ENCODE measurements at places on chromosomes 12 and 14.
A peak's percentile ranks its signal among the peaks of the same experiment; 100 is the strongest.

DNA sequence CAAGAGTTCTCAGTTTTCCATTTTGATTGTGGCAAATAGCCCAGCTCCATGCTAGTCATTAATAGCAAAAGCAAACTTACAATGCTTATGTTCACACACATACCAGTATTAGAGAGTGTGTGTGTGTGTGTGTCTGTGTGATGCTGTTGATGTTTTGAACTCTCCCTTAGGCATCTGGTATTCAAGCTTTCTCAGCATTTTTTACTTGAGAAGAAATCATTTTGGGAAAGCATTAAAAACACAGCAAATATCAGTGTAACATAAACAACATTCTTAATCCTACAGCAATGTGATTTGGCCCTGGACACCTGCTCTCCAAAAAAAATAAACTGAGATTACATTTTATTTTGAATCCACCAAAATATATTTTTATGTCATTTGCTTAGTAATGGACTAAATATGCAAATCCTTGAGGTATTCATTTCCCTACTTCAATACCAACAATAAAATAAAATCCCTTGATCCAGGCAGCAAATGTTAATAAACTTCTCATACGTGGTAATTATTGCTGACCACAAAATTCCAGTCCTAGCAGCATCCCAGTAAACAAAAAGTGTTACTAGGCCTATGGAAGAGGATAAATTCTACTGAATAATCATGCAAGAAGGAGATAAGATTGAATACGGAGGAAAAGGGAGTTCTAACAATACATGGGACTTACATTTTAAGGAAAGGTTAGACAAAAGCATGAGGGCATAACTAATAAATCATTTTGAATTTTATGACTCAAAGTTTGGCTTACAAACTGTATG lies 249.5 kb upstream of the CLEC14A start:
- DNase-seq = no peak

DNA sequence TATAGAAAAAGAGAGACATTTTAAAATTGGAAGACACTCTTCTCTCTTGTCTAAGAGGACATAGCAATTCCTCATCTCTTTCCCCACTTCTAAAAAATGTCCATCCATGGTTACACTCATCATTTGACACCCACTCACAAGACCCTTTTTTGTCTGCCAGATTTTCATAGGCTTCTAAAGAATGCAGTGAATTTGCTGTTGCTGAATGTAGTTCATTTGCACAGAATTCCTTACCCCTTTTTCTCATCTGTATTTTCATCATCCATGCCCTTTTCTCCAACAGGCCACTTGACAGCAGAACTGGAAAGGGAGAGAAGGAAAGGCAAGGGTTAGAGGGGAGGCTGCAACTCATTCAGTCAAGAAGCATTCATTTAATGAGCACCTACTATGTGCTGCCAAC lies 128.0 kb downstream of the NUAK1 start:
- DNase-seq = no peak

GRCh38 chr12:117361347-117361751 lies at the start of gene NOS1:
Gene NOS1, minus strand, starts transcription at chr12:117361626. Its CDS starts 30,557 bp downstream, at chr12:117331069.
- DNase-seq = no peak

DNA sequence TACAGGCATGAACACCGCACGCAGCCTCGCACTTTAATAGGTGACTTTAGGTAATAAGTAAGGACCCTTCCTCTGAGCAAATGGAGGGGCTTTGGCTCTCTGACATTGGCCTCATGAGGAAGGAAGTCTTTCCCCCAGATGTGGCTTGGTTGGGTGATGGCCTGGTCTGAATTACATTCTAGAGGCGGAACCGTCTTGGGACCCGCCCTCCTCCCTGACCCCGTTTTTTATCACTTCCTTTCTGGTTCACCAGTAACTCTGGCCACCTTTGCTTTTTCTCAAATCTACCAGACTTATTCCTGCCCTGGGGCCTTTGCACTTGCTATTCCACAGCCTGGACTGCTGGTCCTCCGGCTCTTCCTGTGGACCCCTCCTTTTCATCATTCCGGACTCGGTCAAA lies 13.4 kb downstream of the ALDH2 start:
- no peak for DNase-seq

DNA sequence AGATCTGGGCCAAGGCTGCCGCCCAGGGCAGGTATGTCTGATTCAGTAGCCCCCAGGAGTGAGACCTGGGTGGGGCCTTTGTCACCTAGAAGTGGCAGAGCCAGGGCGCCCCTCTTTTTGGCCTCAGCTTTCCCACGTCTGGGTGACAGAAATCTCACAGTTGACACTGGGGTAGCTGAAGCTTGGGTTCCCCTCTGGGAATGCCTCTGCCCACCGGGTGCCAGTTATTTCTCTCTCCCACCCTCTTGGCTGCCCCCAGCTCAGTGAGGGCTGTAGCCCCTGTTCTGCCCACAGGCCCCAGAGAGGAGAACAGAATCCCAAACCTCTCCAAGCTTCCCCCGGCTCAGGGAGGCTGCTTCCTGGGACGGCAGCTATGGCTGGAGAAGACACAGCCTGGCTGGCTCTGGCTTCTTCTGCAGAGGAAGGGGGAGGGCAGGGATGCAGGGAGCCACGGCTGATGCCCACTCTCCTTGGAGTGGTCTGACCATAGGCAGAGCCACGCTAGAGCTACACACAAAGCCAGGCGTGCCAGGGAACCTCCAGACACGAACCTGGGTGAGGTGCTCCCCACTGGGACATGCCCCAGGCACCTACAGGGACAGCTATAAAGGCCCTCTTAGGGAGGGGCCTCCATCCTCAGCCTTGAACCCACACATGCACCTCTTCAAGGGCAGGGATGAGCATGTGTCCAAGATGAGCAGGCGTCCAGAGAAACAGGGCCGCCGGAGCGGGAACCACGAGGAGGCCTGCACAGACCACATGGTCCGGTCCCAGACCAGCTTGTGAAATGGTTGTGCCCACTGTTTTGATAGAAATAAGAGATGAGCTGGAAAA lies 51.7 kb downstream of the BEGAIN start:
- no peak for DNase-seq

- DNase-seq = no peak
Observed at GRCh38 chr14:99349721-99350495, 77.9 kb upstream of the BCL11B start.

DNA sequence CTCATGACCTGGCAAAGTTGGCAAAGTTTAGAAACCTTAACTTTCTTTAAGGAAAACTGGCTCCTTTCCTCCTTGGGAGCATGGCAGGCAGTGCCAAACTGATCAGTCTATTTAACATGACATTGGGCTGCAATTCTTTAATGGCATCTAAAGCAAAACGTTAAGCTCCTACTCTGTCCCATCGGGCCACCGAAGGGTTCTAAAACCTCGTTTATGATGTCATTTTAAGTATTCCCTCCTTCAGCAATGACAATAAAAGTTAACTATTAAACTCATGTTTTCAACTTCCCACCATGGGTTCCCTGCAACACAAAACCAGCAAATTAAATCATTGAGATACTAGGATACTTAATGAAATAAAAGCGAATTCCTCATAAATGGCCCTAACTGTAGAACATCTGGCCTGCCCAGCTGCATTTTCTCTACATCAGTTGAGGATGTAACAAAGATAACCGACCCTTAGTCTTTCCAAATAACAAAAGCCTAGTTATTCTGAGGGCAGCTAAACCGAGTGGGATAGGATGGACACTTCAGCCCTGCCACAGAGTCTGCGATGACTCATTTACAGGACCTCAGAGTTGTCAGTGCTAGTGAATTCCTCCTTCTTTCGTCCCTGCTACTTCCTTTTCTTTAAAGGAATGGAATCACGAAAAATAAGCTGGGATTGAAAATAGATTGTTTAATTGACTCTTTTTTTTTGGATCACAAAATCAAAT lies 34.5 kb upstream of the RIC8B start:
- DNase-seq = no peak

DNA sequence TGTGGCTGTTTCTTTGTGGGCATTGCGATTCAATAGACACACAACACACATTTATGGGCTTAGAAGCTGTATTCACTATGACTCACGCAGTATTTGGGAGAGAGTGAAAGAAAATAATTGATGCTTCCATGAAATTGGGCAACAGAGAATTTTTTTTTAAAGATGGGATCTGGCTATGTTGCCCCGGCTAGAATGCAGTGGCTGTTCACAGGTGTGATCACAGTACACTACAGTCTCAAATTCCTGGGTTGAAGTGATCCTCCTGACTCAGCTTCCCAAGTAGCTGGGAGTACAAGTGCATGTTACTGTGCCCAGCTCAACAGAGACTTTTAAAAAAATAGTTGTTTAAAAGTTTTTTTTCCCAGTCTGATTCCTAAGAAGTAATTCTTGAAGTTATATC lies 146.3 kb downstream of the APAF1 start:
- DNase-seq = no peak

DNA sequence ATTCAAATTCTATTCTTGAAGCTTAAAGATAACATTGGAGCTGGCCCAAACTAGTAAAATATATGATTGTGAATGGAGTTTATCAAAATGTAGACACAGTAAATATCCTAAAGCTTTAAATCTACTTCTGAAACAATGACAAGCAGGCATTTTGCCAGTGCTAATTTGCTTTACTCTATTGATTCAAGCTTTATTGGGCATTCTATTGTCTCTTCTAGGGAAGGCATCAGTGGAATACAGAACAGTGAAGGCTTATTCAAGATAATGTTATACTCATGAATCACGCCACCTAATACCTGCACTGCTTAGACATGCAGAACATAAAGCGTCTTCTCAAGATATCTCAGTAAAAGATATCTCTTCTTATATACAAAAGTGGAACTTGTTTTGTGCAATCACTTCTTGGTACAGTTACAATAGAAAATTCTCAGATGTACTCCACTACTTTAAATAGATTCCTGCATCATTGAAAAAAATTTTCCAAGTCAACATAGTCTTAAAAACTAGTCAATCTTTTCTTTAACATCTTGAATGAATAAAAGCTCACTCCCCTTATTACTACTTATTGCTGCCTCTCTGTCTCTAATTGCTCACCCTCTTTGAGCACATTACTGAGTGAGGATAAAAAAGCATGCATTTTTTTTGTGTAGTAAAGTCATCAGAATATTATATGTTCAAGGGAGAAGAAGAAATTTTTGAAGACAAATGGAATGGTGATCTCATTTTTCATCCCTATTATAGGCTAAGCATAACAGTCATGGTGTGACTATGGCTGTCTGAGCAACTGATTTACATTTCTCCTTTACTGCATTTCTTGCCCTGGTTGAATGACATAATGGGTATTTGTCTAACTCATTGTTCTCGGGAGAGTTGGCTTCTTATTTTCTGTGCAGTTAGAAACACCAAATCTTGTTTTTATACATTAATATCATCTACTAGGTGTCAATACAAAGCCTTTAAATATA lies 98.0 kb upstream of the E2F7 start:
- DNase-seq = no peak

- DNase-seq = no peak
Observed at GRCh38 chr12:46825591-46826414, at the start of gene SLC38A4. Gene SLC38A4, minus strand, starts transcription at chr12:46825997. Its CDS starts 32,926 bp downstream, at chr12:46793071.

GRCh38 chr12:95674631-95675030 lies 115.9 kb downstream of the NTN4 start:
- no peak for DNase-seq

GRCh38 chr12:56389412-56389811 lies 26.8 kb upstream of the APOF start:
- DNase-seq = no peak

DNA sequence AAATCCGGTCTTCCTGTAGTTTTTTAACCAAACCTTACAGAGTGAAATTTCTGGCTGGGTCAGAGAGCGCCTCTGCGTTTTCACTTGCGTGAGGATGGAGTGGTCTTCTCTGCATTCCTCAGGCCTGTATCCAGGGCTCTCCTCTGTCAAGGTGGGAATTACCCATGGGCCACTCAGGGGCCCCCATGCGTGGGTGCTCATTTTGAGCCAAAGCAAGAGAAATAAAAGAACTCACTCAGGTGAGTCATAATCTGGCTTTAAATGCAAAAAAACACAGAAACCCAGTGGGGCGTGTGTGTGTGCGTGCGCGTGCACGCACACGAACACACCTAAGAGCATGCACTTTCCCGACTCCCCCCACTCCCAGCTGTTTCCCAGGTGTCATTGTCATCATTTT lies 104.0 kb upstream of the PWP1 start:
- no peak for DNase-seq

DNA sequence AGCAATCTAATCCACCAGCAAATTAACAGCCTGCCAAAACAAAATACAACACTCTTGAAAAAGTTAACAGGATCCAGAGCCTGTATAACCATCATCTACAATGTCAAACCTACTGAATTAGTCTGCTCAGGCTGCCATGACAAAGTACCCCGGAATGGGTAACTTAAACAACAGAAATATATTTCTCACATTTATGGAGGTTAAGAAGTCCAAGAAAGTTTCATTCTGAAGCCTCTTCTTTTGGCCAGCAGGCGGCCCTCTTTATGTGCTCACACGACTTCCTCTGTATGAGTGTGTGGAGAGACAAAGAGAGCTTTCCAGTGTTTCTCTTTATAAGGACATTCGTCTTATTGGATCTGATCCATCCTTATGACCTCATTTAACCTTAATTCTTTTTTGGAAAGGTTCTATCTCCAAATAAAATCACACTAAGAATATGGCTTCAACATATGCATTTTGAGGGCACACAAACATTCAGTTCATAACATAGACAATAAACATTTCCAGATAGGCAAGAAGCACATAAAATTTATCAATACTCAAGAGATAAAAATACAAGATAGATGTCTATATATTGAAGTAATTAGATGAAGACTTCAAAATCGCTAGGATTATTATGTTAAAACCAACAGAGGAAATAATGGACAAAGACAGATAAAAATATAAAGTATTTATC lies 5.9 kb upstream of the RERG start:
- DNase-seq = peak; percentile 8

DNA sequence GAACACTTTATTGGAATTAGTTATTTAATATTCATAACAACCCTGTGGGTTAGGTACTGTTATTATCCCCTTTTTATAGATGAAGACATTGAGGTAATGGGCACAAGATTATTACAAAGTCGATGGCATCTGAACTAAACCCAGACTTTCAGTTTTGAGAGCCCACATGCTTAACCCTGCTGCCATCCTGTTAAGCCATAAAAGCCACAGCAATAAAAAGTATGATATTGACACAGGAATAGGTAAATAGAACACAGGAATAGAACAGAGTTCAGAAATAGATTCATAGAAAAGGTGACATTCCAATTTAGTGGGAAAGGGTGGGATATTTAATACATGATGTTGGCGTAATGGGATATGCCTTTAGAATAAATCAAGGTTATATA lies 119.8 kb downstream of the SLC38A1 start:
- DNase-seq = no peak

DNA sequence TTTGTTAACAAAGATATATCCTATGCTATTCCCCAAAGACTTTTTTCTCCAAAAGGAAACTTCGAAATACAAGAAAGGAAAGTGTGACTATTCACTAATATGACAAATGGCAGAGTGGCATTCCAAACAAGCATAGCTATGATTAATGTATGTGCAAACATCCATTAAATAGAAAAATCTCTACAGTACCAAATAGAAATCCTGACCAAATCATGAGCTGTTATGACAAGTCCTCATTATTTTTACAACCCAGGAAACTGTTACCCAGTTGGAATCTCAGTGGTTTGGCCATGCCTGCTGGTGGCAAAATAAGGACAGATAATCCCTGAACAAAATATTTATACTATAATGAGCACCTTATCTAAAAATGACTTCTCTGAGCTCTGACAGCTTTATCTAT lies 202.1 kb downstream of the SEC23A start:
- DNase-seq = no peak

Measured in CD4-positive, alpha-beta T cell treated with Interleukin-17A for 1 hour (primary cell).